ENCODE measurements at places on chromosomes 6 and 20.
A peak's percentile ranks its signal among the peaks of the same experiment; 100 is the strongest.

DNA sequence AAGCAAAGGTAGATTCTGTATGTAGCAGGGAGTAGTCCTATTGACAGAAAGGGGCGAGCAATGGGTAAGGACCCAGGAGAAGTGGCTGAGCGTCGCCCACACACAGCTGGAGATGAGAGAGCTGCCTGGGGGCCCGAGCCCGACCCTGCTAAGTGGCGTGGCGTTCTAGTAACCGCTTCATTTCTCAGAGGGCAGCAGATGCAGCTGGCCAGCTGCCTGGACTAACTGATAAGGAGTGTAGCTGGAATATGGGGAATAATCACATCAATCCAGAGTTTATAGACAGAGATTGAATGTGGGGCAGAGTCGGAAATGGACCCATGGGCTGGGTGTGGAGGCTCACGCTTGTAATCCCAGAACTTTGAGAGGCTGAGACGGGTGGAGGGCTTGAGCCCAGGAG is 64.4 kb downstream of the EZR start:
- no peak for DNase-seq

- DNase-seq, result no peak
Measured at GRCh38 chr6:74075323-74075722, 379.3 kb downstream of the CD109 start.

GRCh38 chr6:108686896-108687295 is 126.2 kb downstream of the FOXO3 start:
- no peak for DNase-seq

DNA sequence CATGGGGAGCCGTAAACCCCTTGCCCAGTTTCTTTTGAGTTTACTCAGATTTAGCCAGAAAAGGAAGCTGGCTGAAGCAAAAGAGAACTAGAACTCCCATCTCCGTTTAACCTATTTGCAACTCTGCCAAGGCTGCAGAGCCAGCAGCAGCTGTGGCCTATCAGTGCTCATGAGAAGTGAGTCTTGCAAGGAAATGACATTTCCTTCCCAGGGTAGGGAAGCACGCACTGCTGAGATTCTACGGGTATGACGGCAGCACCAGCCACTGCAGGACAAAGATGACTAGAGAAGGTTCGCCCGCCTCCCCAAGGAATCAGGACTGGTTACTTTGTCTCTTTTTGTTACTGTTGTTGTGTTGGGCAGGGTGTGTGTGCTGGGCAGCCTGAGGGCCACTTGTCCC is 47.6 kb downstream of the PPP1R3G start:
- peak; percentile 85 for DNase-seq

DNA sequence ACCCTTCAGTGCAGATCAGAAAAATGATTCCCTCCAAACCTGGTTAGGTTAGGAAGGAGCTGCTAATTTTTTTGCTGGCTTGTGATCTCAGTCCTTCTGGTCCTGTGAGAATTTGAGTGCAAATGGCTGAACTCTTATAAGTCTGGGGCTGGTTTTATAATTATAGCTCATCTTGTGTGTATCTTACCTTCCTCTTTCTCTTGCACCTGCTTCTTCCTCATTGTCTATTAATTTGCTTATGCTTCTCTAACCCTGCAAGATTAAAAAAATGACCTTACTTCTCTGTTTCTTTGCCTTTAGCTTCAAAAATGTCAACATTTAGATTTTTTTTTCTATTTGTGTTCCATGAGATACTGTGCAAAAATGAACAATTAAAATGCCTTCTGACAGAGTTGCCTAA is 576.2 kb downstream of the DHX35 start:
- DNase-seq, result no peak

DNA sequence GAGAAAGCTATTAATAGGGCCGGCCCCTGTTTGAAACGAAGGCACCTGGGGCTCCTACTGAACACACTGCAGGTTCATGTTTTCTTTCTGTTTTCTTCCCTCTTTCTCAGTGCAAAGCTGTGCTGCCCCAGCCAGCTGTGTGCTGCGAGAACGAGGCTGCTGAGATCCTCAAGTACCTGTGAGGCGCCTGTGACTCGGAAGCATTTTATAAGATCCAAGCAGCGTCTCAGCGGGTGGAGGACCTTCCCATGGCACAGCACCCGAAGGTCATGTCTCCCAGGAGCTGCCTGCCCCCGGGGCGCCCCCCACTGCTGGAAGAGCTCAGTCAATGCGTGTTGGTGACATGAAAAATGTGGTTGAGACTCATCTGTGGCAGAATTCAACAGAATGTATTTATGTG is 66.3 kb downstream of the SMOC2 start:
- no peak for DNase-seq

- DNase-seq, result no peak
Measured at GRCh38 chr20:44828640-44829039, 18.3 kb upstream of the RIMS4 start.

DNA sequence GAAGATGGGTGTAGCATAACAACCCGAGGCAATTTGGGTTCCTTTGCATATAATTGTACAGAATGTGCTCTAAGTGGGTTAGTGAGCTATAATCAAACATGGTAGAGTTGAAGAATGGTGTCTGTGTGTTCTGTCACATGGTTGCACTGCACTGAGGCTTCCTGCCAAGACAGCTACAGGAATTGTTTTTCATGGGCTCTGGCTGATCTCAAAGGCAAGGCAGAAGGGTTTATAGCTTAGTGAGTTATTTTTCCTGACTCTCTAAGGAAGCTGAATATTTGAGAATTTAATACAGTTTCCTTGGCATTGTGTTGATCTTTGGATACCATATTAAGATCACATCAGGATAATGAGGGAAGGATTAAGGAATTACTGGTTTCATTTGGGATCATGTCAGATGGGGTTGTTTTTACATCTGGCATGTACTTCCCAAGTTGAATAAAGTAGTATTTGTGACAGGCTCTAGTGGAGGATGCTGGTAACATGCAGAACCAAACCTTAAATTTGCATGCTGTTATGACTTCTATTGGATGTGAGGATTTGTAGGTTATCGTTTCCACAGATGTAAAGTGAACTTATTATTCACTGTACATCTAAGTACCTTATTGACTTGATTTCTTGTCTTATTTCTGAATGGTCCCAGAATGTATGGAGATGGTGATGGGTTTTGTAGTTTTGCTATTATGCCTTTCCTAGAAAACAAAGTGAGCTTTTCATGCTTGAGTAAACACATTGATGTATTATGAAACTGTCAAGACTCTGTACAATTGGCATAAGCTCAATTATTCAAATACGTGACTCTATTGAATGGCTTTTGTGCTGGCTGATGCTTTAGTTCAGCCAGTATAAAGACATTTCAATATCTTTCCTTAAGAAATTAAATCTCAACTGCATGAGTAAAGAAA is 43.3 kb downstream of the LRRC1 start:
- no peak for DNase-seq

- DNase-seq, result no peak
Measured at GRCh38 chr20:1317545-1318255, 11.2 kb downstream of the SDCBP2 start.

GRCh38 chr6:135311446-135312200 is 130.5 kb downstream of the MYB start:
- no peak for DNase-seq

GRCh38 chr20:40866056-40866455 is 162.6 kb upstream of the TOP1 start:
- no peak for DNase-seq

DNA sequence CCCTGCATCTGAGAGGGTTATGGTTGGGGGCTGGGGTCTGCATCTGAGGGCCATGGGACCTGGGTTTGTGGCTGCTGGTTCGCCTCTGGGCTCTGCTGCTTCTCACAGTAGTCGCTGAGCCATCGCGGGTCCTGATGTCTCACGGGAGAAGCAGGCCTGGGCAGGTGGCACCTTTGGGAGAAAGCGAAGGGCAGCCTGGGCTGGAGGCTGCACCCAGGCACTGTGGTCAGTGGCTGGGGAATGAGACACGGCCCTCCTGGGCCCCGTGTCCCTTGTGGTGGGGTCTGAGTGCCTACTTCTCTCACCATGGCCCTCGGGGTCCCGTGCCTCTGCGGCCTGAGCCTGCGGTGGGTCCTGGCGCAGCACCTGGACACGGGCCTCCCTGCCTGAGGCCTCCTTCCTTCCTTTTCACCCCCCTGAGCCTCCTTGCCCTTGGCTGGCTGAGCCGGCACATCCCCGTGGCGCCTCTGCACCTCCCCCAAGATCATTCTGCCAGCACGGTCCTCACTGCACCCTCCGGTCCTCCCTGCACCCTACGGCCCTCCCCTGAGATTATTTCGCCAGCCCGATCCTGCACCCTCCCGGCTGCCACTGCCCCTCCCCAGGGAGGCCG is 206.0 kb downstream of the ERMARD start:
- no peak for DNase-seq

DNA sequence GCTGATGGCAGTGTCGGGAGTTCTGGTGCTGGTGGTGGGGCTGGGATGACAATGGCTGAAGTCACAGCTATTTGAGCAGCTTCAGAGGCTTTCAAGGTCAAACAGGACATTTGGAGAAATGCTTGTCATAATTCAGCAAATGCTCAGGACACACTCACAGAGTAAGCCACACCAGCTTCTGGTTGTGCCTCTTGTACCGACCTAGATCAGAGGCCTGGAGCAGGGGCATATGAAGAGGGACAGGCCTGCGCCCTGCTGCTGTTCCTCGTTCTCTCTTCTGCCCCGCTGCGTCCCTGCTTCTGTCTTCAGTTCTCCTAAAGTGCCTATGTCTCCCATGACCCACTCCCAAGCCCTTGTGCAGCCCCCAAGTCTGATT is 893 bp upstream of the PGC start:
- no peak for DNase-seq

GRCh38 chr6:157974341-157974894 is 7.2 kb upstream of the SYNJ2 start:
- no peak for DNase-seq

GRCh38 chr20:23205211-23205610 is 119.1 kb upstream of the CD93 start:
- DNase-seq, result no peak

GRCh38 chr6:16476861-16477260 is 238.5 kb downstream of the GMPR start:
- no peak for DNase-seq

DNA sequence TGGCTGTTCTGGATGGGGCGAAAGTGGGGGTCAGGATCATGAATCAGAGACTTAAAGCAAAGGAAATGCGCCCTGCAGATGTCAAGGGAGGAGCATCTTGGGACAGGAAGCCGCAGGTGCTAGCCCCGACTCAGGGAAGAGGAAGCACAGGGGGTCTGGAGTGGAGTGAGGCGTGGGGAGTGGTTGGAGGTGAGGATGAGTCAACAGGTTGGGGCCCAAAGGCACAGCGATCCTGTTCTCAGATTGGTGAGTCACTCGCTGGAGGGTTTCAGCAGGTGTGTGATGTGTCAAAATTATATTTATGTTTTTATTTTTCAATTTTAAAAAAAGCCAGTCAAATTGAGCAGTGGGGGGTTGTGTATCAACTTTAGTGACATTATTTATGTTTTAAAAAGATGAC is 19.0 kb downstream of the PACSIN1 start:
- DNase-seq, result no peak

Data from kidney capillary endothelial cell (primary cell).